NK-92 treated with Interleukin-12 subunit alpha and Interleukin-12 subunit beta, amount 100 ng/mL, for 24 hours (cell line): ENCODE measurements at places on chromosomes 12 and 14.

DNA sequence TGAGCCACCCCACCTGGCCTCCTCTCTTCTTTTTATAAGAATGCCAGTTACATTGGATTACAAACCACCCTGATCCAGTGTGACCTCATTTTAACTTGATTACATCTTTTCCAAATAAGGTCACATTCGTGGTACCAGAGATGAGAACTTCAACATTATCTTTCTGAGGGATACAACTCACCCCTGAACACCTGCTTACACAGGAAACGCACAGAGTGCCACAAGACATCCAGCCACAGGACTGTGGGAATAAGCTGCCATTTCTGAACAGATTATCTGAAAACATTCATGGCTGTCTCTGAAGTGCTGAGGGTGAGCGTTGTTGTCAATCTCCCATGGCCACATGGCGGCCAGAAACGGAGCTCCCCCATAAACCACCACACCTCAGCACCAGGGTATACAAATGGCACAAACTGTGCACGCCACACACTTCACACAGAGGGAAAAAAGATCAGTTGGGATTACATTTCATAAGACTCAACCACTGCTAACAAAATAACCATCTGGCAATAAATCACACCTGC is 23.7 kb downstream of the FOXN3 start:
- no peak for DNase-seq

DNA sequence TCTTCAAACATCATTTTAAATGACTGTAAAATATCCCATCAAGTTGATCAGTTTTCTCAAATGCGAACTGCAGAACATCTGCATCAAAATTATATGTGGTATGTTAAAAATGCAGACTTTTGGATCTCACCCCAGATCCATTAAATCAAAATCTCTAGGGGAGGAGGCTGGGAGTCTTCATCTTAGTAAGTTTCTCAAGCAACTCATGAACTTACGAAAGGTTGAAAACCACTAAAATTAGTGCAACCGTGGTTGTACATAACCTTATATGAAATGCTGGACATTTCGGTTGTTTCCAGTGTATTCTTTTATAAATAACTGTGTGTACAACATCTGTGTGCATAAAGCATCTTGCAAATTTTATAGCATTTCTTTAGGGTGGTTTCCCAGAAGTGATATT is 39.2 kb downstream of the ZFP36L1 start:
- DNase-seq = no peak

- DNase-seq = peak; percentile 11
Measured at GRCh38 chr14:90495357-90496276, 98.8 kb downstream of the CALM1 start.

- no peak for DNase-seq
Measured at GRCh38 chr12:129614221-129614885, 289.5 kb downstream of the TMEM132D start.

- DNase-seq = no peak
Measured at GRCh38 chr14:97318380-97318779, 521.2 kb downstream of the VRK1 start.
